ENCODE measurements at places on chromosomes 11 and 22.

- no peak for DNase-seq
Observed at GRCh38 chr11:35043936-35044335, 95.0 kb upstream of the CD44 start.

- DNase-seq = no peak
Observed at GRCh38 chr11:17983569-17983968, 29.3 kb downstream of the SERGEF start.

DNA sequence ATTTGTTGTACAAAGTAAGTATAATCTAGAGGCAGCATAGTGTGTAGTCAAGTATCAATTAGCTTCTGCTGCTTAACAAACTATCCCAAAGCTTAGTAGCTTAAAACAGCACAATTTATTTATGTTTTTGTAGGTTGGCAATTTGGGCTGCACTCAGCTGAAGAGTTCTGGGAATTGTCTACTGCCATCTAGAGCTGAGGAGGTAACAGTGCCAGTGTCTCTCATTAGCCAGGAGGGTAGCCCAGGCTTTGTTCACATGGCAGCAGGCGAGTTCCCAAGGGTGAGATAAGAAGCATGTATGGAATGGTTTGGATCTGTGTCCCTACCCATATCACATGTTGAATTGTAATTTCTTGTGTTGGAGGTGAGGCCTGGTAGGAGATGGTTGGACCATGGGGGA lies 45.8 kb upstream of the SLN start:
- no peak for DNase-seq

- no peak for DNase-seq
Observed at GRCh38 chr11:95495706-95496105, 264.7 kb upstream of the SESN3 start.

GRCh38 chr22:33350491-33350890 lies 292.3 kb upstream of the SYN3 start:
- no peak for DNase-seq

DNA sequence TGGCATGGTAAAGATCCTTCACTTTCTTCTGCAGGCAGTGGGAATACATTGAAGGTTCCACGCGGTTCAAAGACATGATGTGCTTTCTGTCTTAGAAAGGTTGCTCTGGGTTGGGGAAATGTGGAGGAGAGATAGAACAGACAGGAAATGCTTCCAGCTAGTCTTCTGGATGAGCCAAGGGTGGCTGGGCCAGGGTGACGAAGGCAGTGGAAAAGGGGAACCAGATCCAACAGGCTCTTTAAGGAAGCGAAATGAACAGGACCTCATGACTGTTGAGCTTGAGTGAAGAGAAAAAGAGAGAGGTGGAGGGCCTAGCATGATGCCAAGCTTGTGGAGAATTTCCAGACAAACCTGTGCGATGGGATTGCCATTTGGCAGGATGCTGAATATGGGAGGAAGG lies 56.4 kb upstream of the LMO1 start:
- no peak for DNase-seq

- DNase-seq = no peak
Observed at GRCh38 chr22:49961005-49961600, 531 bp downstream of the PIM3 start.

GRCh38 chr11:97140885-97141494 lies 751.2 kb downstream of the JRKL start:
- peak; percentile 48 for DNase-seq

DNA sequence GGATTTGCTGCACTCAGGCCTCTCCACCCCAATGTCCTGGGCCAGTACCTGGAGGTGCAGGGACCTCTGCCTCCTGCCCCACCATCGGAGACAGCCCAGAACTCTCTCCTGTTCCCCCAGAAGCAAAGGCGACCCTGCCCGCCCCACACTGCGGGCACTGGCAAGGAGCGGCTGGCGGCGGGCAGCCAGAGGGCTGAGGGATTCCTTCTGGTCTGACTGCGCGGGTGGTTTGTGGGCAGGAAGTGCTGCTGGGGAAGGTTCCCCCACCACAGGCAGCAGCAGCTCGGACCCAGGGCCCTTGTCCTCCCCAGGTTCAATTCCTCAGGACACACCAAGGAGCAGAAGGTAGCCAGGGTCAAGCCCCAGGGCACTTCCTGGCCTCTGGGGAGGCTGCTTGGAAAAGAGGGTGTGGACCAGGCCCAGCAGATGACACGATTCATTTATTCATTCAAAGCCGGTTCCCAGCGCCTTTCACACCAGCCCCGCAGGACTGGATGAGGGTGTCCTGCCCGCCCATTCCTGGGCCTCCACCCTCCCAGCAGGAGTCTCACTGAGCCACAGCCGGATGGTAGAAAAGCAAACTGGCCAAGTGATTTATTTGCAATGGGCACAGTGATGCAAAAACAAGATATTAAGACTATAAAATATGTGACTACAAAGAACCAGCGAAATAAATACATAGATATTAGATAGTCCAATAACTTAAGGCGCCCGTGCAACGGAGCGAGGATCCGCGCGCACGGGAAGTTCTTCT lies 1.2 kb downstream of the PHLDA2 start:
- peak; percentile 47 for DNase-seq

All from iPS-NIHi11 (cell line).